Esophagus squamous epithelium (tissue), 5 donors: ENCODE measurements at places on chromosomes 7 and 10. TPM values are rescaled to one million over a fixed set of nuclear protein-coding genes. Genes with fewer than 3 reads are reported as not detected.

DNA sequence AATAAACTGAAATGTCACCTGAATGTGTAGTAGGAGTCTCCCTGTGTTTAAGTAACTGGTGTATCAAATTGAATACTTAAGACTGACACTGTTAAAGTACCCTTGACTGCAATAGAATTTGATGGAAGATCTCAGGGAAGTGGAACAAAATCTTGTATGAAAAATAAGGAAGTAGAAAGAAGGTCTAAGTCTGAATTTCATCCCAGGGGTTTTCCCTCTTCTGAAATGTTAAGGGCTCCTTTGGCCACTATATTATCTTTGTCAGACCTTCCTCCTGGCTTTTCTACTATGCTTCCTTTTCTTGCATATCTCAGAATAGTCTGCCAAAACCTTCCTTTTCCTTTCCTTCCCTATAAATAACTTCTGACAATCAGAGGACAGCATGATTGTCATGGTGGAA lies 59.6 kb downstream of the BLNK start:
- no peak for DNase-seq

The GLI3 gene
- 9.0 TPM for total RNA-seq

GRCh38 chr7:91549878-91550277 lies 285.6 kb downstream of the FZD1 start:
- no peak for DNase-seq

The ATRNL1 gene
- 1.1 TPM for total RNA-seq

DNA sequence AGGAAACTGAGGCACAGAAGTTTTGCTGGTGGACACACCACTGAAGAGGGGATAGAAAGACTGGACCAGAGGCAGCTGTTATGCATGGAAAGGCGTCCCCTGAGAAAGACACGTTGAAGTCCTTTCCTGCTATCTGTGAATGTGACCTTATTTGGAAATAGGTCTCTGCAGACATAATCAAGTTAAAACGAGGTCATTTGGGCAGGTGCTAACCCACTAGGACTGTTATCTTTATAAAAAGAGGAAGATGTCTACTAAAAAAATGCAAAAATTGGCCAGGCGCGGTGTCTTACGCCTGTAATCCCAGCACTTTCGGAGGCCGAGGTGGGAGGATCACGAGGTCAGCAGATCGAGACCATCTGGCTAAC lies 31.6 kb downstream of the ELMO1 start:
- DNase-seq: no peak

The SGCE gene
- 0.38 TPM for total RNA-seq

The AKR1C2 gene
- 133 TPM for total RNA-seq

The ANXA8L1 gene
- total RNA-seq: 321 TPM

The MRLN gene
- not detected for total RNA-seq

The LHFPL3 gene
- not detected for total RNA-seq
